HEK293T (cell line): ENCODE measurements at places on chromosomes 16 and 17.
A peak's percentile ranks its signal among the peaks of the same experiment; 100 is the strongest.

- DNase-seq = no peak
Measured at GRCh38 chr16:1938316-1938715, 4.7 kb downstream of the MSRB1 start.

GRCh38 chr16:89601906-89602272, 11.6 kb upstream of the DPEP1 start:
- no peak for DNase-seq

DNA sequence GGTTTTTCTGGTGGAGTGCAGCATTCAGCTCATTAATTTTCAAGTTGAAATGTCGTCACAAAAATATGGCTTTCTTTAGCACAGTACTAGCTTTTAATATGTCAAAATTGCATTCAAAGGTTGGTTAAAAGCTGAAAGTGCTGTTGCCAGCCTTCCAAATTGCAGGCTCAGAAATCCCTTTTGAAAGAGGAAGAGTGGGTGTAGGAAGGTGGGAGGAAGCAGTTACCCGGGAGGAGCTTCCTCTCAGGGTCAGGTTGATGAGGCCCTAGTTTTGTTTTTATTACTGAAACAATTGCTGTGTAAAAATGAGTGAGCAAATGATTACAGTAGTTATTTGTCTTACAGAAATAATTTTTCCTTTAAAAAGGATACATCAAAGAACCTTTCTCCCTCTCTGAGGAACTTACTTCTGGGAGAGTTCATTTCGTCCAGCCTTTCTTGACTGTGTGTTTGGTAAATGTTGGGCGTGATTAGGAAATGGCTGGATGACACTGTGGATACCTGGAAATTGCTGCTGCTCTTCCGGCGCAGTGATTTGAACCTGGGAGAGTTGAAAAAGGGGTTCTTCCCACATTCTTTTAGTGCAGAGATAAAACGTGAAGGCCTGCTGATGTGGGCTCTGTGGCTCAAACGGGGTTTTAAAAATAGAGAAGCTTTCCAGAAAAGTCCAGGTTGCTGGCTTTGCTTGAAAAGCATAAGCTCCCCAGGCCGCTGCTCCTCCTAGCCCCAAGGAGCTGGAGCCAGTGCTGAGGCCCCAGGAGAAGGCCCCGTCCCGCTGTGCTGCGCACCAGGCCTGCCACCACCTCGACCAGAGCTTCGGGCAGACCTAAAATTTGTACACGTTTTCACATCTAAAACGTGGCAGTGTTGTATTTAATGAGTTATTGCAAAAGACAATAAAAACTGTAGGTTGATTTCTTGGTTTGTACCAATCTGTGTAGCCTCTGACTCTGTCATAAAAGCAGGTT, 41.7 kb downstream of the SEC14L1 start:
- no peak for DNase-seq

DNA sequence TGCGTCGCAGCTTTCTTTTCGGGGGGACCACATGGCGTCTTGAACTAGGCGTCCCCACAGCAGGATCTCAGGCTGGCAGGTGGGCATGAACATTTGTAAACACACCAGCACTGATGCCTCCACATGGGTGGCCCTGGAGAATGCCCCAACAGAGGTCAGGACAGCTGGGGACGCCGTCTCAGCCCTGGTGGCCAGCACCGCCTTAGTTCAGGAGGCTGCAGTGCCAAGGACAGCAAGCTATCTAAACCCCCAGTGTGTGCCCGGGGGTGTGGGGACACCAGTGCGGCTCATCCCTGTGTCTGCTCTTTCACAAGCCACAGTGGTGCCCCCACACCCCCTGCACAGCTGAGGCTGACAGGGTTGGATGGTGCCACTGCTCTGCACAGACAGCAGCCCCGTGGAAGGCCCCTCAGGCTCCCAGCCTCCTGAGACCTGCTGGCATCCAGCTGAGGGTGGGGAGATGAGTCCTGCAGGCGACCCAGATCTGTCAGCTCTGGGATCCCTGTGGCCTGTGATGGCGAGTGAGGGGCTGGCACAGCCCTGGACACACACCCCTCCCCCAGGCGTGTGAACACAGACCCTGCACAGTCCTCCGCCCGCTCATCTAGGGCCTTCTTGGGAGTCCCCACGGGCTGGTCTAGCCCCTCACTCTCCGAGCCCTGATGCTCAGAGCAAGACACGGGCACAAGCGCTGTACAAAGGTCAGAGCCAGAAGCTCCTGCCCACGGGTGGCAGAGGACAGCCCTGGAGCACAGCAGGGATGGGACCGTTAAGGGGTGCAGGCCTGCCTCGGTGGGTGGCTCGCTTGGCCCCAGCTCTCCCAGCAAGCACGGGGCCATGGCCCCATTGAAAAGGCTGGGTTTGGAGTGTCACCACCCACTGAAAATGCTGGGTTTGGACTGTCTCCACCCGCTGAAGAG, 10.7 kb downstream of the FSCN2 start:
- DNase-seq = no peak

GRCh38 chr16:71542377-71542776, 16.2 kb downstream of the CHST4 start:
- DNase-seq = peak; percentile 74

GRCh38 chr17:1110862-1111598, 68.8 kb downstream of the ABR start:
- DNase-seq = no peak

DNA sequence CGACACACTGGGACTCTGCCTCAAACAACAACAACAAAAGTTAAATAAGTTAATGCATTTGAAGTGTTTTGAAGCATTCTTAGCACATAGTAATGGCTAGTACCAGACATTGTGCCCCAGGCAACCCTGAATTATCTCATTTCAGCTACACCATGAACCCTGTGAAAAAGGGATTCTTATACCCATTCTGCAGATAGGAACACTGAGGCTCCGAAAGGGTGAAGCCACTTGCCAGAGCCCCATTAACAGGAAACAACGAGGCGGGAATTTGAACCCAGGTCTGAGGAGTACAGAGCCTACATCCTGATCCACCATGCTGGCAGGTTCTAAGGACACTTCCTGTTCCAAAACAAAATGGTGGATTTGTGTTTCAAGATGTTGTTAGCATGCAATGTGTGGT, 9.2 kb downstream of the GPR139 start:
- DNase-seq = no peak

DNA sequence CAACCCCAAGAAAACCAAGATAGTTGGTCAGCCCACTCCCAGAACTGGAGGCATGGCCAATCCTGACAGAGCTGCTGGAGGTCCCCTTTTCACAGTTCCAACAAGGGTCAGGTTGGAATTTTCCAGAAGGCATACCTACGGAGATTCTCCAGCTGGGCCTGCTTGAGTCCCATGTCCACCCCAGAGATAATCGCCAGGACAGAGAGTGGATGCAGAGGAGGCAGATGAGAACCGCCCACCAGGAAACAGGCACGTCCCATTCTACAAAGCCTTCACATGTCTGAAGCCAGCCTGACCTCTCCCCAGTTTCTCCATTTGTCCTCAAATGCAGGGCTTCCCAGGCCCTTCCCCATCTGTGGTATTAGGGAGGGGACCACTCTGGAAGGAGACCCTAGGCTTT, 47.4 kb upstream of the SMURF2 start:
- DNase-seq = no peak

DNA sequence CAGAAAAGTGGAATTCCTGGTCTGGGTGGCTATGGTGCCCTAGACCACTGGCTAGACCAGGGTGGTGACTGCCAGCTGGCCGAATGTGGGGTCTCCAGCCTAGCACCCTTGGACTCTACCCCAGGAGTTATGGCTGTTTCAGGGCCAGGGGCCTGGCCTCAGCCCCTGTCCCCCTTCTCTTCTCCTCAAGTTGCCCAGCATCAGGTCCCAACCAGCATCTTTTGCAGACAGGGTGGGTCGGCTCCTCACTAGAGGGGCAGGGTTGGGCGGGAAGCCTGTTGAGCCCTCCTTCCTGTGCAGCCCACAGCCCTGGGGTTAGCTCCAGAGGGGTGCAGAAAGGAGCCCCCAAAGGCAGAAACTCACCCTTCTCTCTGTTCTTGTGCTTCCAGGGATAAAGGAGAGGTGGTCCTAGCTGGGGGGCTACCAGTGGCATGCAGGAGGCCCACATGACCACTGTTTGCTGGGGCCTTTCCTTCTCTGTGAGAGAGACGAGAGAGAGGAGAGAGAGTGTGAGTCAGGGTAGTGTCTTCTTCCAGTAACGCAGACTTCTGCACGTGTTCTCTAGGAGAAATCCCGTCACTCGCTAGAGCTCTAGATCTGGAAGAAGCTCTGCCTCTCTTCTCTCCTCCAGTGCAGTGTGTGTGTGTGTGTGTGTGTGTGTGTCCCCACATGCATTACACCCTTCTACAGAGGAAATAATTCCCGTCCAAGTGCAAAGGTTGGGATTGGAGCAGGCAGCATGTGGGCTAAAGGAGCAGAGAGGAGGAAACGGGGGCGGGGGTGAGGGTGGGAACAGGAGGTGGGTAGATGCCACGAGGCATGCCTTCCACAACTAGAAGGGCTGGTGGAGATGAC, 209.4 kb downstream of the SEC14L1 start:
- DNase-seq = peak; percentile 3

DNA sequence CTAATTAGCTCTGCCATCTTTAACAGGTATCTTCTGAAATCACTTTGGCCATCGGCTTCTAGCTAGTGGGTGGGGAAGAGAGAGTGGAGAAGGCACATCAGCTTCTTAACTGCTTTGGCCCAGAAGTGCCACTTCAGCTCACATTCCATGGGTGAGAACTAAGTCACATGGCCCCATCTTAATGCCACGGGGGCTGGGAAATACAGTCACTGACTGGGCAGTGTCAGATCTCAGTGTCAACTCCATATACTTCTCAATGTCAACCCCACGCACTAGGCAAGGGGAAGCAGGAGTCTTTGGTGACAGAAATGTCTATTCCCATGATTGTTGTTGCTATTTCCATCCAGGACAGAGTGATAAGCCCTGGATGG, 29.4 kb downstream of the CCR7 start:
- no peak for DNase-seq

- no peak for DNase-seq
Measured at GRCh38 chr16:26204138-26204537, 512.4 kb downstream of the HS3ST4 start.

DNA sequence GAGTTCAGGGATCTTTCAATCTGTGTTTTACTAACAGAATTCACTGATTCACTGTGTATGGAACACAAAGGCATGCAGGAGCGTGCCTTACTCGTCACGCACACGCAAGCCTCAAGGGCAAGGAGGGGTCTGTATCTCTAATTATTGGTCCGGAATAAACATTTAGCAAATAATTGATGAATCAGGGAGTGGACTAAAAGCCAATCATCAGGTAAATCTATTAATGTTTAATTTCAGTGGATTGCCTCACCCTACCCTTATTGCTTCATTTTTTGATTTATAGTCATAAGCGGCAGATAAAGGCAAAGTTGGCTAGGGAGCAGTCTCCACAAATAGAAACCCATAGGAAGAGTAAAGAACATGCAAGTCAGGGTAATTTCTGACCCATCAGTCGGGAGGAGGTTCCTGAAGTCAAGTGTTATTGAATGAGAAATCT, 7.4 kb upstream of the HSD17B2 start:
- DNase-seq = no peak

GRCh38 chr16:82281544-82281943, 111.5 kb upstream of the MPHOSPH6 start:
- no peak for DNase-seq
